ENCODE measurements at places on chromosomes 2 and 18.

- no peak for DNase-seq
Observed at GRCh38 chr18:53785811-53786210, 438.7 kb downstream of the MBD2 start.

DNA sequence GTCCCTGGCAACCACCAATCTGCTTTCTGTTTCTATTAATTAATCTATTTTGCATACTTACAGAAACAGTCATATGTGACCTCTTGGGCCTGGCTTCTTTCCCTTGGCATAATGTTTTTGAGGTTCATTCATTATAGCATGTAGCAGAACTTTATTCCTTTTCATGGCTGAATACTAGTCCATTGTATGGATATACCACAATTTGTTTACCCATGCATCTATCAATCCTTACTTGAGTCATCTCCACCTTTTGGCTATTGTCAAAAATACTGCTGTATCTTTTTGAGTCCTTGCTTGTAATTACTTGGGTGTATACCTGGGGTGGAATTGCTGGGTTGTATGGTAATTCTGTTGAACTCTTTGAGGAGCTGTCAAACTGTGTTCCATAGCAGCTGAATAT is 126.8 kb downstream of the CTIF start:
- no peak for DNase-seq

DNA sequence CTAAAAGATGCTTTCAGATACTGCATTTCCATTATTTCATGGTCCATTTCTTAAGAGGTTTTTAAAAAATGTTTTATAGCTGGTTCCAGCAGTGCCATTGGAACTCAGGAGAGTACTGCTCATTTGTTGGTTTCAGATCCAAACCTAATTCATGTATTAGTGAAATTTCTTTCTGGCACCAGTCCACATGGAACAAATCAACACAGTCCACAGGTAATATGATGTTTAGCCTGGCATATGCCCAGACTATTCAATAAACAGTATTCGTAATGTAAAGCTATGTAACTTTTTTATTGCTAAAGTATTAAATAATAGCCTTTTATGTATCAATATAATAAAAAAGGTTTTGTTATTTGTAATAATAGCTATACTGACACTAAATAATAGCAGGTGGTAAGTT is 134.5 kb downstream of the BIRC6 start:
- no peak for DNase-seq

GRCh38 chr2:128405981-128406613 is 87.4 kb upstream of the HS6ST1 start:
- no peak for DNase-seq

All from SHP77 (cell line).